ENCODE measurements at places on chromosomes 2 and 18.

GRCh38 chr18:79681484-79682387, 2.1 kb downstream of the CTDP1 start:
- DNase-seq, result peak; percentile 80

- no peak for DNase-seq
Observed at GRCh38 chr2:159044804-159045286, 76.4 kb downstream of the TANC1 start.

- no peak for DNase-seq
Observed at GRCh38 chr2:241110607-241111439, 8.7 kb upstream of the MTERF4 start.

GRCh38 chr2:142300517-142300916, 169.7 kb upstream of the LRP1B start:
- DNase-seq, result no peak

DNA sequence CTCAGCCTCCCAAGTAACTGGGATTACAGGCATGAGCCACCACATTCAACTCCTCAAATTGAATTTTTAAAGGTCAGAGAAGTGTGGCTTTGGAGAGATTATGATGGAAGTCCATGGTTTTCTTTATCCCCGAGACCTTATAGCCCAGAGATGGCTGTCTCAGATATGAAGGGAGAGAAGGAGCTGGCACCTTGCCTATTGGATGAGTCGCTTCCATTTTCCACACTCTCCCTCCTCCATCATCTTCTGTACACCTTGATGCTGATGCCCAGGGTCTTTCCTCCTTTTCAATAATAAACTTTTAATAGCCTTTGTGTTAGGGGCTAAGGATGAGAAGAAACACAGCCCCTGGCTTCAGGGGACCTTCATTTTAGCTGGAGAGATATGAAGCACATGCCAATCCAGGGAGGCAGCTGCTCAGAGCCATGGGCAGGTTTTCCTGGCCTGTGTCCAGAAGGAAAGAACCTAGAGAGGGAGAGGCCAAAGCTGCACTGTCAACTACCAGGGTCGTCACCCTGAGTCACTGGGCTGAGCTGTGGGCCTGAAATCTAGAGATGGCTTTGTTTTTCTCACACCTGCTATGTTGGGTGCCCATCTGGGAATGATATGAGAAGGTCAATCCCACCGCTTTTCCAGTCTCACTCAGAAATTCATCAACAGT, 146.0 kb upstream of the SERTAD2 start:
- DNase-seq, result no peak

DNA sequence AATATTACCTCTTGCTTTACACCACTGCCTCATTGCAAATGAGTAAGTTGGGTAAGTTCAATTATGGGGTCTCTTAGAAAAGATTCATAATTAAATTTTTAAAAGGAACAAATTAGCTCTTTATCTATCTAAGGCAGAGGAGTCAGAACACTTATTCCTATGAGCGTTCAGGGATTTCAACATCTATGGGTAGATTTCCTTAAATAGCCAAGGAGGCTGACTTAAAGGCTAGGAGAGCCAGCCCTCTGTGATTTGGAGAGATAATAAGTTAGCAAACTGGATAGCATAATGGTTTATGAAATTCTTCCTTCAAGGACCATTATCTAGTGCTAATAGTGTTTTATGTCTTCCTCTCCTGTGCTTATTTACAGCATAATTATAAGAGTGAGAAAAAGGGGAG, 387.7 kb downstream of the STK39 start:
- no peak for DNase-seq

- peak; percentile 8 for DNase-seq
Observed at GRCh38 chr2:42944779-42945415, 152.5 kb upstream of the HAAO start.

- DNase-seq, result no peak
Observed at GRCh38 chr18:54416436-54416835, 58.7 kb downstream of the C18orf54 start.

DNA sequence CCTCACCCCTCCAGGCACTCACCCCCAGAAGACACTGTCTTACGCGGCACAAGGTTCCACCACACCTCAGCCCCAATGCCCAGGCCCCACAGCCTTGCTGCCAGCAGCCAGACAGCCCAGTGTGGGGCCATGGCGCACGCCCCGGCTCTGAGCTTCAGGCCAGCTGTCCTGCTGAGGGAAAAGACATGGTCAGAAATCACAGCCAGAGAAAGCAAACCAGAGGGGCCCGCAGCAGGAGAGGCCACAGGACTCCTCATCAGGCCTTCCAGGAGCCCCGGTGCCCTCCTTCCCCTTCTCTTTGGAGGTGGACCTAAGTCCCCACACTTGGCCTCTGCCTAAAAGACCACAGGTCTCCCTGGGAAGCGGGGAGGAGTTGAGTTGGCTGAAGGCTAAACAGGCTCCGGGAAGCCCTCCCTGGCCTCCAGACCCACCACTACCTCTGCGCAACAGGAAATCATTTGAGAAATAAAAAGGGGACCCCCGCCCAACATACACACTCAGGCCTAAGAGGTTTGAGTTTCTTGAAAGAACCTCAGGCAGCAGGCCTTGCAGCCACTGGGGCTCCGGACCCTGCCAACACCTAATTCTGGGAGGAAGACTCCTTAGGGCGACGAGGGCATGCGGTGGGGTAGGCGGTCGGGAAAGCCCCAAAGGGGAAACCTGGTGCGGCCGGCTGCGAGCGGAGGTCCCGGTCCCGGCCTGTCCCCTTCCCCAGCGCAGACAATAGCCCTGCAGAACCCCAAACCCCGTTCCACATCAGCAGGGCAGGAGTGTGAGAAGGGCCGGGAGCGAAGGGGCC, 1.9 kb downstream of the SEMA4C start:
- DNase-seq, result no peak

DNA sequence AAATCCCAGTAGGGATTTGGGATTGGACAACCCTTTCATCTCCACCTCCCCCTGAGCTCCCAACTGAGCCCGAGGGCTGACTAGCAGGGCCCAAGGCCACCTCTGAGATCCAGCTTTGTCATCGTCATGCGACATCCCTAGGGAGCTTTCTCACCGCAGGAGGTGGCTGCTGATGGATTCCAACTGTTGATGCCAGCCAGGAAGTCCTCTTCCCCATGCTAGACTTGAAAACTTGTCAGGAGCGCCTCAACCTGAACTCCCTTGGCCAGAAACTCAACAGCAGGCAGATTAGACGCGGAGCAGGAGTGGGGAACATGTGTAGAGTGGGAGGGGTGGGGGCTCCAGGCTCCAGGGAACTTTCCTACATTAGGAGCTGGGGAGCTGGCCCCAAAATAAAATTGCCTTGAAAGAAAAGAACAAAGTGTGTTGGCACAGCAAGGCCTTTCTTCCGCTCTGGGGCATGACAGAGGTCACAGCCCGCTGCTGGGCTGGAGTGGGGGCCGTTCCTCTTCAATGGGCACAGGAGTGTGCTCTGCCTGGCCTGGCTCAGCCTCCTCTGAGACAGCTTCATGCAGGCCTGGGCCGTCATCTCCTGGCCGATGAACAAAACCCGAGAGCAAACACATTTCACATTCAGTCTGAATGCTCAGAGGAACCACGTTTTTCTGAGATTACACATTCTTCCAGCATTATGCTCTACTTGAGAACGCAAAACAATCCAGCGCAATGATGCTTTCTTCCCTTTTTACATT, 34.5 kb downstream of the EMILIN2 start:
- no peak for DNase-seq

- no peak for DNase-seq
Observed at GRCh38 chr2:240383099-240383758, 52.2 kb upstream of the GPC1 start.

DNA sequence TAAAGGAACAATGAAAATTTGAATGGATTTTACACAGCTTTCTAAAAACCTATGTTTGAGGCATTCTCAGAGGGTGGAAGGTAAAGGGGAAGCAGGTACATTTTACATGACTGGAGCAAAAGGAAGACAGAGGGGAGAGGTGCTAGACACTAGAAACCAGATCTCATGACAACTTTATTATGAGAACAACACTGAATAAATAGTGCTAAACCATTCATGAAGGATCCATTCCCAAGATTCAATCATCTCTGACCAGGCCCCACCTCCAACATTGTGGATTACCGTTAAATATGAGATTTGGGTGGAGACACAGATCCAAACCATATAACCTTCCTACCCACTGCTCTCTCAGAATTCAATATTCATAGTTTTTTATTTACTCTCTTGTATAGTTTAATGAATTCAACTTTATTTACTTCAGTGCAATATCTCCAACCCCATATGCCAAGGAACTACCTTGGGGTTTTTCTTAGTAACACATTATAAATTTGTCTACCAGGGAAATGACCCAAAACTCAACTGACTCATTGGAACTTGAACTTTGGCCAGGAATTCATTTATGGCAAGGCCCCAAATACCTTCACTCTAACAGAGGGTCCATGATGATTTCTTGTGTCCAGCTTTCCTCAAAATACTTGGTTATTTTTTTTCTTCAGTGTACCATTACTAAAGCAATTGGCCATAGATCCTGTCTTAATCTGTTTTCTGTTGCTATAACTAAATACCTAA, 317.8 kb downstream of the GULP1 start:
- no peak for DNase-seq

DNA sequence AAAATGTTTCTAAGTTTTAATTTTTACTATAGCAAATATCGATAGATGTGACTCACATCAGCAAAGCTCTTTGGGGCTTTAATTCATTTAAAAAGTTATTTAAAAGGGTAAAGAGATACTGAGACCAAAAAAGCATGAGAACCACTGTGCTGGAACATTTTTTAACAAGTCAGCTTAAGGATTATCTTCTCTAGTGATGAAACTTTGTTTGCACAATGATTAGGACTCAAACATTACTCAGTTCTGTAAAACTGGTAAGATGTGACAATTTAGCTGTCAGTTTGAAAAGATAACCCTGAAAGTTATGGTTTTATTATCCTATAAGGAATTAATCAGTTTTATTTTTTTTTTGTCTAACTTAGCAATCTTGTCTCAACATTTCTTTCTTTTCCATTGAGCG, 301.4 kb downstream of the TSN start:
- no peak for DNase-seq

DNA sequence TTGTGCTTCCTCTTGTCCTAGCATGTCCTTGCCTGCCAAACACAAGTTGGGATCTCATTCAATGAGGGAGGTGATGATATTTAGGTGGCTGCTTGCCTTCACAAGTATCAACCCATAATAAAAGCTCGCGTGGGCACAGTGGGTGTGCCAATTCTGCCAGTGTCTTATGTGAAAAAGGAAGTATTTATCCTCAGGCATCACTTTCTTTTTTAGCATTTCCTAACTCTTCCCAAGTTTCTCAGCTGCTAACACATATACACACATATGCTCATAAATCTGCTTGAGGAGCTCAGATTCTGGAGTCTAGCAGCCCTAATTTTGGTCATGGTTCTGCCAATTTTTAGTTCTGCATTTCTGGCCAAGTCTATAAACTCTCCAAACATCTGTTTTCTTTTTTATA, 319.5 kb upstream of the HNMT start:
- no peak for DNase-seq

All from activated CD4-positive, alpha-beta T cell treated with anti-CD3 and anti-CD28 coated beads, Interleukin-2, Interleukin-6, amounts not matched to agents 100 ng/mL and 50 ng/mL, durations not matched to agents 16 hours and 8 hours (primary cell).